Mucosa of descending colon (tissue), 3 donors: ENCODE measurements at places on chromosomes 7 and 10. TPM values are rescaled to one million over a fixed set of nuclear protein-coding genes. Genes with fewer than 3 reads are reported as not detected.

- DNase-seq, result no peak
These were observed 22.6 kb upstream of the TNS3 start for GRCh38 chr7:47604496-47604890.

DNA sequence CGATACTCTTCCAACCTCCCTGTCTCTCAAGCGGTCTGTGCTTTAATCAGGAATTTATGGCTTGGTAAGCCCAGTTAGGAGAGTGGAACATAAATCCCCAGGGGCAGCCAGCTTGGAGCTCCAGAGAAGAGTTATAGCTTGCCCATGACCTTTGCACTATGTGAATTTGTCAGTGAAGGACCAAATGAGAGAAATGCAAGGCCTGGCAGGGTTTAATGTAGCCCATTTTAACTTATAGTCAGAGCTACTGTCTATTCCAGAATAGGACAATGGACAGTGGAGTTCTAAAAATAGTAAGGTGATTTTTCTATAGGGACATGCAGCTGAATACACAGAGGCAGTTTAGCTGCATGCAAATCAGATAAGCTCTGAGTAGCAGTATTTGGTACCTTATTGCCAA lies 142.6 kb upstream of the CAV2 start:
- no peak for DNase-seq

GRCh38 chr7:24017519-24017918 lies 266.5 kb upstream of the NPY start:
- DNase-seq, result no peak

GRCh38 chr10:50426485-50426884 lies 175.2 kb upstream of the ASAH2 start:
- no peak for DNase-seq

Gene TAS2R4
- 2.1 TPM for total RNA-seq

GRCh38 chr10:97744405-97745035 lies 7.6 kb downstream of the ZFYVE27 start:
- no peak for DNase-seq

DNA sequence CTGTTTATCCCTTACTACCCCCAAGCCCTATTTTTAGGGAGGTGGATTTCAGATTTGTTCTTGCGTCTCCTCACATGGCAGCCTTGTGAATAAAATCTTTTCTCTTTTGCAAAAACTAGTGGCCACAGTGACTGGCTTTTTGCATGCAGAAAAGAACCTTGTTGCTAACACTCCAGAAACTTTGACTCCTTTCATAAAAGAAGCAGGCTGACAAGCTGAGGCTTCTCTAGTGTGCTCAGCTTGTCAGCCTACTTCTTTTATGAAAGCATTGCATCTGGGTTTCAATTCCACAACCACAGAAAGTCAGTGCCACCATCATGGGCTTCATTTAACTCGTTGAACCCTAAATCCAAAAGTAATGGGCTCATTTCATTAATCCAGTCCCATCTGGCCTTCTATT lies 761.0 kb upstream of the COBL start:
- no peak for DNase-seq

Gene ZEB1
- total RNA-seq, result 28.1 TPM

DNA sequence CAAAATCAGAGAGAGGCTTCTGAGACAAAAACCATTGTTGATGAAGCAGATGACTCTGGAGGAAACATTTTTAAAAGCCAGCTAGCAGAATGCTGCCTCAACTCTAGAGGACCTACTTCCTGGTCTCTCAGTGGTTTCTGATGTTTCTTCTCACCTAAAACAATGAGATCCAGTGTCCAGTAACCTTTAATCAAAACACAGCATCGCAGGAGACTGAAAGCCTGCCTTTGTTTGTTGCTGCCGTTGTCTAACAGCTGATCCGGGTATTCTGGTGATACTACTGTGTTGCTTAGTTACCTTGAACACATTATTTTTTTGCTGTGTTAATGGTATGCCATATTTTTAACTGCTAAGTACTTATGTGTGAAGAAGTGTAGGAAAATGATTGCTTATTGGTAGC lies 70.9 kb downstream of the WIPF3 start:
- DNase-seq, result no peak

DNA sequence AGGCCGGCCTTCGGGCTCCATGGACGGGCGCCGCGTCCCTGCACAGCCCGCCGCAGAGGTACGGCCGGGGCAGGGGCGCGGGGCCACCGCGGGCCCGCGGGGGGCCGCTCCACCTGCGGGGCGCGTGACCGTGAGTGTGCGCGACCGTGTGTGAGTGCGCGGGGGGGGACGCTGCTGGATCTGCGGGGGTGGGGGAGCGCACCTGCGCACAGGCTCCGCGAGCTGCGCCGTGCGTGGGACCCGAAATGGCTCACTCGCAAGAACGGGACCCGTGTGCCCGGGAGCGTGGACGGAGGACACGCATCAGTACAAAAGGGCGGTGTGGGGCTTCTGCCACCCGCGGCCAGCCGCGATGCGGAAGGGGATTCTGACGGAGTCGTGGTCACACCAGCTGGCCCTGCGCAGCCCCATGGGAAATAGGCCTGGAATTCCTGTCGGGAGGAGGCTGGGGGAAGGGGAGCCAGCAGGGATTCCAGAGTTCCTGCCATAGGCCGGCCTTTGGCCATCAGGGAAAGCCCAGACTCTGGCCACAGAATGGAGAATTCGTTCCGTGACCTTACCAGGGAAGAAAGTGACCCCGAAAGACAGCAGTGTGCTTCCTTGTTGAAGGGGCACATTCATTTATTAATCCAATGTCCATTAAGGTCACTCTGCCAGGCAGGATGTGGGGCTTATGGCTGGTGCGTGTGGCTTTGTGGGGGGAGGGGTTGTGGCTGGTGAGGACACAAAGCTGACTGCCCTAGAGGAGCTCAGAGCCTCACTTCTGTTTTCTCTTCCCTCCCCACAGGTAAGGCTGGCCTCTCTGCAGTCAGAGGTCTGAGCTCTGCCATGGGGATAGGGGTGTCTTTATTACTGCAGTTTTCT lies 494 bp downstream of the REPIN1 start:
- peak; percentile 79 for DNase-seq

Gene TRIM74
- total RNA-seq, result 0.43 TPM

DNA sequence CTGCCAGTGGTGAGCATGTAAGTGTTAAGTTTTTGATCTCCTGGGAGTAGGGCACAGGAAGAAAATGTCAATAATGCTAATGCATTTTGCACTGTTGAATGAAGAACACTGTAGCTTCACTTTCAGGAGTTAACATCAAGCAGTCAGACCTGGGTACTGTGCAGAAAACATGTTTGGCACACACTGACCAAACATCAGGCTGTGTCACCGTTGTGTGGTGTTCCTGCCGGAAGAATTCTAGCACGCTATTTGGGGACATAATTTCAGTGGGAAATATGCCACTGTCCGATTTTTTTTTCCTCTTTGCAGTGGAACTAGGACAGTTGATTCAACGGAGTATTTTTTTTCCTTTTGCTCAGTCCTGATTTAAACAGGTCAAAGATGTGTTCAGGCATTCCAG lies 24.4 kb upstream of the ABCB5 start:
- no peak for DNase-seq

Gene KLF14
- not detected for total RNA-seq

Gene C10orf143
- 4.2 TPM for total RNA-seq

DNA sequence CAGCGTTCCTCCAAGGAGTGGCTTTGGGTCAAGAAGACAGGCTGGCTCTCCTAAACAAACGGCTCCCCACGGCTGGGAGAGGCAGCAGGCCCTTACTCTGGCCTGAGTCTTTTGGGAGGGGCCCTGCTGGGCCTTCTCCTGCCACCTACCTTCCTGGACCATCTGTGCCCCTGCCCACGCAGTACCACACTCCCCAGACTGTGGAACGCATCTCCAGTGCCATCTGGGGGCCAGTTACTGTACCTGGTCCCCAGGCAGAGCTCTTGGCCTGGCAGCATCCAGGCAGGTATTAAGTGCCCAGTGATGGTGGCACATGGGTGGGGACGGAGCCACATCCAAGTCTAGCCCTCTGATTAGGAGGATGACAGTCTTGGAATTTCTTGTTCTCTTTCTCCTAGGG lies 14.4 kb downstream of the ALKBH4 start:
- DNase-seq, result no peak

DNA sequence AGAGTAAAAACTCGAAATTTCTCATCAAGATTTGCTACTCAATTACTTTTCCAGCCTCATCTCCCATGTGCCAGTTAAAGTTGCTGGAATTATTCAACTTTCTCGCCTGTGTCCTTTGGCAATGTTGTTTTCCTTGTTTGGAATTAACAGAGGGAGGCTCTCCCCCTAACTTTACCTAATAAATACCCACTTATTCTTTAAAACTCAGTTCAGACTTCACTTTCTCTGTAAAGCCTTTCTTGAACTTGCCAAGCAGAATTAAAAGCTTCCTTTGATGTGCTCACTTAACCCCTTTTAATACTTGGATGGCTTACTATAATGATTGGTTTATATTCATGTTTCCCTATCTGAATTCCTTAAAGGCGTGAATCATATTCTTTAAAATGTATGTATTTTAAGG lies 104.1 kb downstream of the MKLN1 start:
- no peak for DNase-seq

GRCh38 chr10:72906446-72906845 lies 12.9 kb downstream of the OIT3 start:
- DNase-seq, result no peak

DNA sequence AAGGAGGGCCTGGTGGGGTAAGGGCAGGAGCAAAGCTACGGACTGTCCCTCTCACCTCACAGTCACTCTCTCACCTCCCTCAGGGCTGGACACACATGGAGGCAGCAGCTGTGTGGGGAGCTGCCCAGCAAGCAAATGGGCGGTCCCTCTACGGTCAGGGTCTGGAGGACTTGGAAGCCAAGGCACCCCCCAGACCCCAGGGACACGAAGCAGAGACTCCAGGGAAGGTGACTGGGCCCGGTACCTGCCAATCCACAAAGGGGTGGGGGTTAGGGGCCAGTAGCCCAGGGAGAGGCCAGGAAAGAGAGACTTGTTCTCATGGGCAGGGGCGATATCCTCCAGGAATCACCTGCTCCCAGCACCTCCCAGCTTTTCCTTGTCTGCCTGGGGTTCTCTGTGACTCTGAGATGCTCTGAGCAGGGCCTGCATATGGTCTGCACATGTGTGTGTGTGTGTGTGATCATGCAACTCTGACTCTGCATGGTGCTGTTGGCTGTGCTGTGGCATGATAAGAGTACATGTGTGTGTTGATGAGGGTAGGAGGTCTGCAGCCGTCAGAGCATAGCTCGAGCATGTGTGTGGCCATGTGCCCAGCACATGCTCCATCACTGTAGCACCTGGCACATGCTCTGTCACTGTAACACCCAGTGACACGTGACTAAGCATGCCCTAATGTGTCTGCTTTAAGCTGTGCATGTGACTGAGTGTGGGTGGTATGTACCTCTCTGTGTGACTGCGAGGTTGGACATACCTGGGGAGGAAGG lies 4.6 kb upstream of the LDB3 start:
- DNase-seq, result no peak

- DNase-seq, result no peak
These were observed 64.2 kb upstream of the PITRM1 start for GRCh38 chr10:3236644-3237404.

- no peak for DNase-seq
These were observed 6.2 kb downstream of the ZNF775 start for GRCh38 chr7:150385302-150385723.

Gene UROS
- 23.9 TPM for total RNA-seq

DNA sequence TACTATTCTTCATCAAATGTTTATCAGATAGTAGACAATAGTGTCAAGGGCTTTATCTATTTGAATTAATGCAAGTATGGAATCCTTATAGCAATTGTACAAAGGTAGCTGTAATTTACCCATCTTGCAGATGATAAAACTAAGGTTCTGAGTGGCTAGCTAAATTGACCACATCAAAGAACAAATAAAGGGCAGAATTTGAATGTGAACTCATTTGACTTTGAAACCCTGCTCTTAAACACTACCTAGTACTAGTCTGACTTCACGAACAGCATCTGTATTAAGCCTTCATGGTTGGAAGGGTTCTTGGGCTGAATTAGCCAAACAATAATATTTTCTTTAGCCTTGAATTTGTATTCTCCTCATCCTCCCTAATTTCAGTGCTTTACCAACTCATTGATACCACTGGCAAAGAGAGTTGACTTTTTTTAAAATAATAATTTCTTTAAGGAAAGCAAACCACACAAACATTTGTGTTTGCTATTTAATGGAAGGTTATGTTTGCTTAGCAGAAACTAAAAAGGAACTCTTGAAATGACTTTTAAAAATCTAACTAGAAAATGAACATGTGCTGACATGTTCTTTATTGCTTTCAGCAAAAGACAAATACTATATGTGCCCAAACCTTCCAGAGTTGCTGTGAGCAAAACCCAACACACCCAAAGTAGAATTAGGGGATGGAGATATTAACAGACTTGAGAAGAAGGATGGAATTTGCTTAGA lies 322.6 kb downstream of the RNLS start:
- no peak for DNase-seq

Gene ZNF117
- total RNA-seq, result 6.3 TPM

Gene ZNF22
- total RNA-seq, result 14.6 TPM

Gene FRMD4A
- total RNA-seq, result 9.8 TPM

Gene TUBB8
- 0.90 TPM for total RNA-seq

DNA sequence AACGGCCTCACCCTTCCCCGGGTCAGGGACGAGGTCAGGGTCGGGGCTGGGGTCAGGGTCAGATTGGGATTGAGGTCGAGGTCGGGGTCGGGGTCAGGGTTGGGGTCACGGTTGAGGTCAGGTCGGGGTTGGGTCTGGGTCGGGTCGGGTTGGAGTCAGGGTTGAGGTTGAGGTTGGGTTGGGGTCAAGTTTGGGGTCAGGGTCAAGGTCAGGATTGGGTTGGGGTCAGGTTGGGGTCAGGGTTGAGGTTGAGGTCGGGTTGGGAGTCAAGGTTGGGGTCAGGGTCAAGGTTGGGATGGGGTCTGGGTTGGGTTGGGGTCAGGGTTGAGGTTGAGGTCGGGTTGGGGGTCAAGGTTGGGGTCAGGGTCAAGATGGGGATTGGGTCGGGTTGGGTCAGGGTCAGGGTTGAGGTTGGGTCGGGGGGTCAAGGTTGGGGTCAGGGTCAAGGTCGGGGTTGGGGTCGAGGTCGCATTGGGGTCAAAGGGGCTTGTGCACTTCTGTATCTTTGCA lies 131.4 kb downstream of the VIPR2 start:
- no peak for DNase-seq

Gene LRRC61
- total RNA-seq, result 11.8 TPM

DNA sequence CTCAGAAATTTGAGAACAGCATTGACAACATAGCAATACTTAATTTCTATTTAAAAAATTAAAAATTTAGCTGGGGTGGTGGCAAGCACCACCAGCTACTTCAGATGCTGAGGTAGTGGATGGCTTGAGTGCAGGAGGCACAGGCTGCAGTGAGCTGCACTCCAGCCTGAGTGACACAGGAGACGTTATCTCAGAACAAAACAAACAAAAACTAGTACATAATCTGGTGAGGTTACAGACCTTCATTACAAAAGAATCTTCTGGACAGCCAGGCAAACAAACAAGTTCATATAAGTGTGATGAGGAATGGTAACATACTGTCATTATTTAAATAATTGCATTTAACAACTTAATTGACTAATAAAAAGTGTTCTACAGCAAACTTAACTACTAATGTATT lies 77.0 kb upstream of the OIT3 start:
- DNase-seq, result no peak

GRCh38 chr7:104978460-104978859 lies 35.5 kb upstream of the KMT2E start:
- DNase-seq, result peak; percentile 54

Gene NPSR1
- total RNA-seq, result not detected

Gene VWC2
- 0.17 TPM for total RNA-seq

Gene MNX1
- total RNA-seq, result 9.7 TPM

Gene HSPA12A
- 8.8 TPM for total RNA-seq

DNA sequence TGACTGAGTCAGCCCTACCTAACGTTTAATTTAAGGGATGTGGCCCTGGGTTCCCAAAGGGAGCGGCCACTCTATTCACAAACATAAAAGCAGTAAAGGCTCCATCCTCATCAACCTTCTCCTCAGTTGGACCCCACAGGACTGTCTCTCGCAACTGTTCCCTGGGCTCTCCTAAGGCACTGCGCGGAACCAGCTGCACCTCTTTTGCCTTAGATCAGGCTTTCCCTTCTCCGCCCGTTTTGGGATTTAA lies 689 bp upstream of the GTPBP4 start:
- DNase-seq, result no peak
